Muscle of arm (tissue), 14 donors: ENCODE measurements at places on chromosomes 3 and 15.

- DNase-seq = no peak
Observed at GRCh38 chr3:31960793-31961431, 20.1 kb downstream of the OSBPL10 start.

DNA sequence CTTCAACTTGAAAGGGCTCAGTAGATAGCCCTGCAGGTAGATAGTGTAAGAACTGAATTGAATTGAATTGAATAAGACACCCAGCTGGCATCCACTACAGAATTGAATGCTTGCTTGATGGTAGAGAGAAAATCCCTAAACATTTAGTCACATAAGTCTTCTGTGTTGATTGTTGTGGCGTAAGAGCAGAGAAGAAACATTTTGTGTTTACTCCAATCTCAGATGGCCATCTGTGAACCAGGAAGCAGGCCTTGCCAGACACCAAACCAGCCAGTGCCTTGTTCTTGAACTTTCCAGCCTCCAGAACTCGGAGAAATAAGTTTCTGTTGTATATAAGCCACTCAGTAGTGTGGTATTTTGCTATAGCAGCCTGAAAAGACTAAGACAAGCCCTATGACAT lies 43.6 kb downstream of the SST start:
- DNase-seq = no peak

GRCh38 chr15:71716990-71717389 lies 93.4 kb upstream of the NR2E3 start:
- DNase-seq = no peak

DNA sequence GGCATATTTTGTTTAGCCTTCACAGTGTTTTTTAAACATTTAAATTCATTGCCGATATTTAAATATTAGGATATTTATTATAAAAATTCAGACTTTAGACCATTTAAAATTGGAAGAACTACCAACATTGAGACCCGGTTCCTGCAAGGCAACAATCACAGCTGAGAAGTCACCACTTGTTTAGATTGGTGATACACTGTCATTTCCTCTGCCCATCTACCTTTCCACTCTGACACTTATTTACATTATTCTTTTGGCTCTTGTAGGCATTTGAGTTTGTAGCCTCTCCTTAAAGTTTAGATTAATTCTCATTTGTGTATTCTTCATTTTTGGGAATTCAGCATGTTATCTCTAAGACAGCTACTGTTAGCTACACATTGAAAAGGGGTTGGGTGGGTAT lies 10.3 kb upstream of the IL20RB start:
- no peak for DNase-seq

DNA sequence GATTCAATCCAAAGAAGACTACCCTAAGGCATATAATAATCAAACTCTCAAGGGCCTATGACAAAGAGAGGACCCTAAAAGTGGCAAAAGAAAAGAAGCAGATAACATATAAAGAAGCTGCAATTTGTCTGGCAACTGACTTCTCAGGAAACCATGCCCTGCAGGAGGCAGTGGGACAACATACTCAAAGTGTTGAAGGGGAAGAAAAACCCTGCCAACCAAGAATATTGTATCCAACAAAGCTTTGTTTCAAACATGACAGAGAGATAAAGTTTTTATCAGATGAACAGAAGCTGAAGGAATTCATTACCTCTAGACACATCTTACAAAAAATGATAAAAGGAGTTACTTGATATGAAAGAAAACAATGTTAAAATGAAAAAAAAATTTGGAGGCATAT lies 167.1 kb downstream of the VPS13C start:
- no peak for DNase-seq

DNA sequence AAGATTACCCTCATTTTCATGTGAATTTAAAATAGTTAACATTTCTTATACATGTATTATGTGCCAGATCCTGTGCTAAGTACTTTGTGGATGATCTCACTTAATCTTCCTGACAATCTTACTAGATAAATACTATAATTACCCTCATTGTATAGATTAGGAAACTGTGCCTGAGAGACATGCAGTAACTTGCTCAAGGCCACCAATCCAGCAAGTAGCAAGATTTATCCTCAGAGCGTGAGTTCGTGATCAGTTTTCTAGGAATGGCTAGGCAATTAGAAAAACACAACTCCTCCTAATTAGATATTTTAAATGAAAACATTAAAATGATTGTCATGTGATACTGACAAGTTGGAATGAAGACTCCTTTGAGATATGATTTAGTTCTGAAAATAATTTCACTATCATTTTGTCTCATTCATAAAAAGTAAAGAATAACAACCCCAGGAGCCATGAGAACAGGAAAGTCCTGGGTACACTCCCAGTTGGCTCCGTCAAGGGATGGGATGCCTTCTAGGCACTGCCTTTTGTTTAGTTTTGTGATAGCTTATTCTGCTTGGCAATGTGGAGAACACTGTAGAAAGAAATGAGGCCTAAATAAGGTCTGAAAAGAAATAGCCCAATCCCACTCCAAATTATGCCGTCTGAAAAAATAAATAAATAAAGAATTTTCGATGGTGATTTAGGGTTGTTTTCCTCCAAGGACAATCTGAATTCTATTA lies 61.3 kb downstream of the FBN1 start:
- DNase-seq = no peak

DNA sequence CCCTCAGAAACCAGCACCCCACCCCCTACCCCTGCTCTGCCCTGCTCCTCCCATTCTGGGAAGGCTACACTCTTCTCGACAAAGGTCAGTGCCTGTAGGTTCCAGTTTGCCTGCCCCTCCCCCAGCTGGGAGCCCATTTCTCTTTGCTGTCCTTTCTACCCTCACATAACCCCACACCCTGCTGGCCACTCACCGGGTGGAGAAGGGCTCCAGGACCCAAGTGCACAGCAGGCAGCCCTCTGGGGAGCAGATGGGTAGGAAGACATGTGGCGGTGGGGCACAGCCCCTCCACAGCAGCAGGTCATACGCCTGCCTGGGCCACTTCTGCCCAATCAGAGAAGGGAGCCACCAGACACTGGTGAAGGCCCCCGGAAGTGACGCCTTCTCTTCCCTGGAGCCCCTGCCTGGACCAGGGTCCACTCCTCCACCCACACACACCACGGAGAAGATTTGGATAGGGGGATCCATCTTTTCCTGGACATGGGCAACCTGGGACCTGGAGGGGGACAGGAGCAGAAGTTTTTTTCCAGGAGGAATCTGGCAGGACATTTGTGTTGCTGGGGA lies at the start of gene THPO:
Gene THPO (minus strand): TSS at position 326 of the 564 bp plus-strand sequence. CDS start 1,948 bp downstream, outside the sequence.
- no peak for DNase-seq

DNA sequence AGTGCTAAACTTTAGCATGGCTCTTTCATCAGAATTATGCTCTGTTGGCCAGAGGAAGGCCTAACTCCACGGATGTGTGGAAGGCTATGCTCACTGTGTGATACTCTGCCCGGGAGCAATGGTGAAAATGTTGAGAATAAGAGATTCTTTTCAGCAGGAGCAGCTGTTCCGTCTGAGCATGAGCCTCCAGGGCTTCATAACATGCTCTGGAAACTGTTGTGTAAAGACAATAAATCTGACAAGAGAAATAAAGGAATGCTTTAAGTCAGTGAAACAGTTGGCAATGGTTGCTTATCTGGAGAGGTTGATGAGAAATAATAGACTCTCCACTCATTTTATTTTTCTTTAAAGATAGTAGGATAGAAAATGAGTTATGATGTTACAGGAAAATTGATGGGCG lies 269.8 kb downstream of the DIPK2A start:
- DNase-seq = peak; percentile 76

GRCh38 chr3:87044846-87045245 lies 53.9 kb upstream of the VGLL3 start:
- DNase-seq = no peak

GRCh38 chr15:25990220-25990619 lies 127.1 kb upstream of the ATP10A start:
- no peak for DNase-seq

GRCh38 chr3:129282727-129283327 lies 4.2 kb downstream of the HMCES start:
- no peak for DNase-seq

DNA sequence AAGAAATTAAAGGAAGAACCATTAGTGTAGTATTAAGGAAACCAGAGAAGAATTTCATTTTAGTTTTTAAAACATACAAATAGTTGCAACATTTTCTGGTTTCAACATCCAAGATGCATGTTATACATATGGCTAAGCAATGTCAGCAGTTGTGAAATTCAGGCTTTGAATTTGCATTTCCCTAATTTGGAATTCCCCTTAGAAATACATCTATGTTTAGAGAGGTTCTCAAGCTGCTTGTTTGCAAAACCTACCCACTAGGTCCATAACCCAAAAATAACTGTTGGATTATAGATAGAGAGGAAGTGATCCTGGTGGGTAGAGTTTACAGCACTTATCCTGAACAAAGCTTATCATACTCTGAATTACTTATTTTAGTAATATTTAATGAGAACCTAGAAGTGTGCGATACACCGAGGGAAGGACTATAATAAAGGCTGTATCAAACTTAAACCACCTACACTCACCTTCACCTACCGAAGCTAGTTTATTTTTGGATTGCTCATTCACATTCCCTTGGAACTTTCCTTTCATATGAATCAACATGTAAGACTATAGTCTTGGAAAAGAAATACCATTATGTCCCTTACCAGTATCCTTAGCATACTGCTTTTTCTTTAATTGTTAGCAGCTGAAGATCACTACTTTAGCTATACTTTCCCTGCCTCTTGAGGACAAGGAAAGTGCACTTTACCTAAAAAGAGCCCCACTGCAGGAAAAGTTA lies 60.6 kb downstream of the CHAC1 start:
- DNase-seq = no peak

- DNase-seq = no peak
Observed at GRCh38 chr15:36601497-36601932, 22.1 kb downstream of the CDIN1 start.

GRCh38 chr15:69037482-69037881 lies 23.0 kb downstream of the NOX5 start:
- DNase-seq = no peak
